ENCODE measurements at places on chromosomes 4 and X.

- no peak for DNase-seq
Observed at GRCh38 chr4:55184600-55185523, 59.5 kb upstream of the KDR start.

DNA sequence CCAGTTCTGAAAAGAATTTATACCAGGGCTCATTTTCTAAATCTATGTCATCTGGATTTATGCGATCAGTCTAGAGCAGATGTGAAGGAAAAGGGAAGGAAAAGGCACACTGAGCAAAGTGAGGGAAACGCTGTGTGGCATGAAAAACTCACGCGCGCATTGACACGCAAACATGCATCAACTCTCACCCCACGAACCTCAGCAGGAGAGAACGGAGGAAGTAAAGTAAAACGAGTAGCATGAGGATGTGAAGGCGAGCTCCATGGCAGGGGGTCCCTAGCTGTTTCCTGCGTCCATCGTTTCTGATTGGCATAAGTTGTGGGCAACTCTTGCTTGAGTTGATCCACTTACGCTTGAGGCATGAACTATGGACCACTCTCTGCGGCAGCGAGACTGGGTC, 102.8 kb upstream of the PDLIM3 start:
- DNase-seq = no peak

DNA sequence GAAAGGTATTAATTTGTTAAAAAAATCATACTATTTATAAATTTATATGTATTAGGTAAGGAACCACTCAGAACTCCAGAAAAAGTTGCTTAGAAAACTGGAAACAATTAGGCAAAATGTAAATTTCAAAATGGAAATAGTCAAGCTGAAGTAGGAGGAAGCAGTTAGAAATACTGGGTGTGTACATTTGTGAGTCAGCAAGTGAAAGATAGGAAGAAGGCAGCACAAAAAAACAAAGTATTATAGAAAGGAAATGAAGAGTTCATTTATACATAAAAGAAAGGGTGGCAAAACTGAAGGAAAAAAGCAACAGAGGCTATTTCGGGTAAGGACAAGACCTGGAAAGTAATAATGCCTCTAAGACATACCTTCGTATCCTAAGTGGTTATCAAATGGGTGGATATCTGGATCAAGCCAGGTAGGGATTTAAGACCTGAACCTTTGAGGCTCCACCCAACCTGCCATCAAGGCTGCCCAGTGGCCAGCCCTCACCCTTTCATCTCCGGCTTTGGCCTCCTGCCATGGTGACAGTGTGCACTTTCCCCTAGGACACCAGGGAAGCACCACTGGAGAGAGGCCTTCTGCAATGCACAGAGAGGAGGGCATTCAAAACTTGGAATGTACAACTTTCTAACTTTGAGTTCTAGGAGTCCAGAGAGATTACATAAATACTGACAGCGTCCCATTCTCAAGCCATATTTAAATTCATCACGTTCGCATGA, at the start of gene LRRC66:
LRRC66 (minus strand) TSS at position 428 of the 722 bp plus-strand sequence. CDS start 2,750 bp downstream, outside the sequence.
- DNase-seq = no peak

DNA sequence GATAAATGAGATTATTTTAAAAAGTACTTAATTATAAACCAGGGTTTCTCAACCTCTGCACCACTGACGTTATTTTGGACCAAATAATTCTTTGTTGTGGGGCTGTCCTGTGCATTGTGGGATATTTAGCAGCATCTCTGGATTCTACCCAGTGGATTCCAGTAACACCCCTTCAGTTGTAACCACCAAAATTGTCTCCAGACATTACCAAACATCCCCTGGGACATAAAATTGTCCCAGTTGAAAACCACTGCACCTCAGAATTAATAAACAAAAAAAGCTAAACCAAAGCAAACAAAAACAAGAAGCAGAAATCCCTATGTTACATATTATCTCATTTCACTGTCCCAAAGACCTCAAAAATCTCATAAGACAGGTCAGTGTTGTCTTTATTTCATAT, 54.2 kb upstream of the GIMD1 start:
- DNase-seq = no peak

DNA sequence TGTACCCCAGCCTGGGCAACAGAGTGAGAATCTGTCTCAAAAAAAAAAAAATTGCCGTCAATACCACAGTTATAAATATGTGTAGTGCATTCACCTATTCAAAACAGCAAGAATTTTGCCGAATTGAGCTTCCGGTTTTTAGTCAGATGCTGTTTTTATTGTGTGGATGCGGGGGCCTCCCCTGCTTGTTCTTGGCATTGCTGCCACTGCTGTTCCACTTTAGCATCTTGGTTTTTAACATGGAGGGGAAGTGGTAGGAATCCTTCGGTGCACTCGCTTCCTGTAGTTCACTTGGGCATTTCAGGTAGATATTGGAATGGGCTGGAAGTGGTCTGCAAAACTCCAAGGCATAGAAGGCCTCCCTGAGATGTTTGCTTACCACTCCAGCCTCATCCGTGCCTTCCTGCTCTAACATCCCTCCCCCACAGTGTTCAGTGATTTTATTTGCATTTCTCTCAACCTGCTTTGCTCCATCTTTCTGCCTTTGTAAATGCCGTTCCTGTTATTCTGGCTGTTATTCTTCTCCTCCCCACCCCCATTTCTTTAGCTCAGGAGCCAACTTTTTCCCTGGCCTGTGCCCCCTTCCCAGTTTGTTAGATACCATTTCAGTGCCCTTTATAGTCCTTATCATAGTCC, 25.5 kb downstream of the MOB1B start:
- DNase-seq = no peak

- DNase-seq = no peak
Observed at GRCh38 chr4:158025131-158025530, 147.7 kb downstream of the GASK1B start.

- DNase-seq = no peak
Observed at GRCh38 chrX:47321386-47321785, 49.0 kb upstream of the ZNF157 start.

GRCh38 chr4:66506985-66507384, 836.7 kb upstream of the EPHA5 start:
- no peak for DNase-seq

DNA sequence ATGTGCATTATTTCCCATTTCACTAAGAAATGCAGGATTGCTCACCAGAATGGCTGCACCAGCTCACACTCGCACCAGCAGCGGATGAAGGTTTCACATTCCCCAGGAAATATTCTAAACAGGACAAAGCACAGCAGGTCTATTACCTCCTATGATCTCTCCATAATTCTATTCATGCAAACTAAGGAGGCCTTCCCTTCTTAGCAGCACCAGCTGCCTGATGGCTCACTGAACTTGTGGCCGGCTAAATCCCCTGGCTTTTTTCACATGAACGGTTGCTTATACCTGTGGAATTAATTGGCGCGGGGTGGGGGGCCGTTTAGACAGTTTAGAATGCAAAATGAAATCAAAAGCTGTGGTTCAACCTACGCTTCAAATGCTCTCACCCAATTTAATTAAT, 73.5 kb upstream of the SRD5A3 start:
- DNase-seq = no peak

- no peak for DNase-seq
Observed at GRCh38 chr4:148747721-148748268, 305.6 kb upstream of the NR3C2 start.

DNA sequence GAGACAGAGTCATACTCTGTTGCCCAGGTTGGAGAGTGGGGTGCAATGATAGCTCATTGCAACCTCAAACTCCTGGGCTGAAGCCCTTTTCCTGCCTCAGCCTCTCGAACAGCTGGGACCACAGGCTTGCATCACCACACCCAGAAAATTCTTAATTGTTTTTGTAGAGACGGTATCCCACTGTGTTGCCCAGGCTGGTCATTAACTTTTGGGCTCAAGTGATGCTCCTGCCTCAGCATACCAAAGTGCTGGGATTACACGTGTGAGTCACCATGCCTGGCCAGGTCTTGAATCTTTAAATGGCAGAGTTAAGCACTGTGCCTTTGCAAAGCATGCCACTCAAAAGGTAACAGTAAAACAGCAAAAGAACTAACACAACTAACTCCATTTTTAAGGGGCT, 28.6 kb upstream of the BBS12 start:
- no peak for DNase-seq

GRCh38 chrX:96771486-96771885, 86.8 kb downstream of the DIAPH2 start:
- DNase-seq = no peak

- peak; percentile 49 for DNase-seq
Observed at GRCh38 chrX:152821145-152821765, 9.3 kb downstream of the CETN2 start.

DNA sequence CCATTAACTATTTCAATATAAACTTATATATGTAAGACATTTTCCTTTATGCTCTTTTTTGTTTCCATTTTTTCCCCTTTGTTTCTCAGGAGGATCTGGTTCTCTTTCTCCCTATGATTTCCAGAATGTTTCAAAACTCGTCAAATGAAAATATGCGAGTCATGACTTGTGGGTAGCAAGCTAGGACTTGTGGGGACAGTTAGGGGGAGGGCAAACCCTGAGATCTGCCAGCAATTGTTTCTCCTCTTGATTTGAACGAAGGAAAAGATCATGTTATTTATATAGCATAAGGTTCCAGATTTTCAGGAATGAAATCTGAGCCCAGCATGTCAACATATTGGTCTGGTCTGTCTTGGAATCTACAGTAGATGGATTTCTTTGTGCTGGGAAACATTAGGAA, 28.9 kb upstream of the GPC4 start:
- no peak for DNase-seq

GRCh38 chr4:15551740-15552446, 82.2 kb downstream of the CC2D2A start:
- DNase-seq = no peak

GRCh38 chr4:6769233-6769988, 13.1 kb upstream of the KIAA0232 start:
- no peak for DNase-seq

- no peak for DNase-seq
Observed at GRCh38 chr4:165877286-165877685, 4.2 kb downstream of the TLL1 start.

DNA sequence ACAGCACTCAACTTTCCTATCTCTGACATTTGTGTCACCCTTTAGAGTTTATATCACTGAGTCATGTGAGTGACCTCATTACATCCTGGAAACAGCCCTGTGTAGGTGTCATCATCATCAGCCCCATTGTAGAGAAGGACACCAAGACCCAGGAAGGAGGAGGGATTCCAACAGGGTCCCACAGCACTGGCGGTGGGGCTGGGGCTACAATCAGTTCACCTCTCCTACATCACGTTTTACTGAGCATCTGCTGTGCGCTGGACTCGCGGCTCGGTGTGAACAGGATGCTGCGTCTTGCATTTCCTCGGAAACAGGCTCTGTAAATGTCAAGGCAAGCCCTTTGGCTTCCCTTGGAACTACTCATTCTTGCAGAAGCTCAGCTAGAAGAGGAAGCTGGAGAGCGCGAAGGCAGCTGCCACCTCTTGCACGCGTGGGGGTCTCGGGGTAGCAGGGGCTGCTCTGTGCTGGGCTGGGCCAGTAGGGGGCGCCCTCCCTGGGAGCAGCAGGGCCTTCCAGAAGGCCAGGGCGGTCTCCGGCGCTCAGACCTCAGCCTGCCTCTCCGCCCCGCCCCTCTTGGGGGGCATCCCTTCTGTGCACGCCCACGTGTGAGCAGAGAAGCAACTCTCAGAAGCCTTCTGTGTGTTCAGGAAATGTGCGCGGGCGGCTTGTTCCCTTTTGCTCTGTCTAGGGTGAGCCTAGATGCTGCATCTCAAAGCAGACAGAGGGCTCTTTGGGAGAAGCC, 29.0 kb downstream of the REELD1 start:
- no peak for DNase-seq

- DNase-seq = no peak
Observed at GRCh38 chr4:95415346-95415771, 133.4 kb downstream of the UNC5C start.

- DNase-seq = no peak
Observed at GRCh38 chr4:138741766-138742377, 273.7 kb upstream of the NOCT start.

- DNase-seq = no peak
Observed at GRCh38 chr4:10506077-10506476, 48.9 kb upstream of the ZNF518B start.

GRCh38 chr4:26531491-26532116, 41.3 kb upstream of the CCKAR start:
- no peak for DNase-seq

DNA sequence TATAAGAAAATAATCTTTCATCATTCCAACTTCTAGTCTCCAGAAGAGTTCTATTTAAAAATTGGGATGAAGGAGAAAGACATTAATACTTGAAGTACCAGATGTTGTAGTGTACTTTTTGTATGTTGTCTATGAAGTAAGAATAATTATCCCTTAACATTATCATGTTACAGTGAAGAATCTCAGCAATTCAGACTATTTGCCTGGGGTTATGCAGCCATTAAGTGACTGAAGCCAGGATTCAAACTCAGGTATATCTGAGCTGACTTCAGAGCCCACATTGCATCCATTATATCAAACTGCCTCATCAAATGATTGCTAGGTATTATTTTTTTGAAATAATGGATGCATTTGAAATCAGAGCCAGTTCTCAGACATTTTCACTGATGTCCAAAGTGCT, 76.1 kb upstream of the FHDC1 start:
- no peak for DNase-seq

- DNase-seq = no peak
Observed at GRCh38 chr4:100906973-100907372, 389.2 kb upstream of the EMCN start.
